NCI-H1930 (cell line): ENCODE measurements at places on chromosomes 7 and 10.

- no peak for DNase-seq
Measured at GRCh38 chr7:1564603-1565022, 5.2 kb downstream of the PSMG3 start.

DNA sequence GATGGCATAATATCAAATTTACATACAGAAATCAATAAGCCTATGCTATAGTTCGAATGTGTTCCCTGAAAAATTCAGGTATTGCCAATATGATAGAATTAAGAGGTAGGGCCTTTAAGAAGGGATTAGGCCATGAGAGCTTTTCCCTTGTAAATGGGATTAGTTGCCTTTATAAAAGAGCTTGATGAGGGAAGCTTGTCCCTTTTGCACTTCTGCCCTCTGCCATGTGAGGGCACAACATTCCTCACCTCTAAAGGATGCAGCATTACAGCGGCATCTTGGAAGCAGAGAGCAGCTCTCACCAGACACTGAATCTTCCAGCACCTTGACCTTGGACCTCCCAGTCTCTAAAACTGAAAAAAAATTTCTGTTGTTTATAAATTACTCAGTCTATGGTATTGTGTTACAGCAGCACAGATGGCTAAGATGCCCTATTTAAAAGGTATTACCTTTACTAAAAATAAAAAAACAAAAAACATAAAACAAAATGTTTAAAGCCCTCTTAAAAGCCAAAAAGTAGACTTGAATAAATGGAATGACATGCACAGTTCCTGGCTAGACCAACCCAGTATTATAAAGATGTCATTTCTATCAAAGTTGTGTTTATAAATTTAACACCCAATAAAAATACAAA lies 909.6 kb downstream of the REEP3 start:
- DNase-seq = peak; percentile 0

GRCh38 chr7:134865001-134865845 lies 85.8 kb downstream of the CALD1 start:
- DNase-seq = no peak

GRCh38 chr7:31074403-31075085 lies 22.4 kb downstream of the ADCYAP1R1 start:
- no peak for DNase-seq

- no peak for DNase-seq
Measured at GRCh38 chr10:110576220-110576619, 8.7 kb downstream of the SMC3 start.

DNA sequence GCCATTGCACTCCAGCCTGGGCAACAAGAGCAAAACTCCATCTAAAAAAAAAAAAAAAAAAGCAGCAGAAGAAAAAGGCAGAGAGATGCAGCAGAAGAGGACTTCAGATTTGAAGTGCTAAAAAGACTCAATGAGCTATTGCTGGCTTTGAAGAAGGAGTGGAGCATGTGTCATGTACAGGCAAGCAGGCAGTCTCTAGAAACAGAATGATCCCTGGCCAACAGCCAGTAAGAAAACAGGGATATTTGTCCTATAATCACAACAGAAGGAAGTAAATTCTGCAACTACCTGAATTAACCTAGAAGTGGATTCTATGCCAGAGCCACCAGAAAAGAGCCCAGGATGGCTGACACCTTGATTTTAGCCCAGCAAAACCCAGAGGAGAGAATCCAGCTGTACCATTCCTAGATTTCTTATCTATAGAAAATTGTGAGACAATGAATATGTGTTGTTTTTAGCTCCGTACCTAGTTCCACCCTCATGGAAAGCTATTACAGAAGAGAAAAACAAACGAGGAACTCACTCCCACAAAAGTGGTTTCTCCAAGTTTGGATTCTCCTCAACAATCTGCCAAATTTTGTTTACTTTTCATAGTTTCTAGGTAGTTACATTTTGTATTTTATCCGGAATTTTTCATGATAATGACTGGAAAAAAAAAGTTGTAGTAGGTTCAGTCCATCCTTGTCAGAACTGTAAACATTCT lies 198.2 kb upstream of the GNAI1 start:
- no peak for DNase-seq

- no peak for DNase-seq
Measured at GRCh38 chr7:21866731-21867130, 79.0 kb downstream of the CDCA7L start.

DNA sequence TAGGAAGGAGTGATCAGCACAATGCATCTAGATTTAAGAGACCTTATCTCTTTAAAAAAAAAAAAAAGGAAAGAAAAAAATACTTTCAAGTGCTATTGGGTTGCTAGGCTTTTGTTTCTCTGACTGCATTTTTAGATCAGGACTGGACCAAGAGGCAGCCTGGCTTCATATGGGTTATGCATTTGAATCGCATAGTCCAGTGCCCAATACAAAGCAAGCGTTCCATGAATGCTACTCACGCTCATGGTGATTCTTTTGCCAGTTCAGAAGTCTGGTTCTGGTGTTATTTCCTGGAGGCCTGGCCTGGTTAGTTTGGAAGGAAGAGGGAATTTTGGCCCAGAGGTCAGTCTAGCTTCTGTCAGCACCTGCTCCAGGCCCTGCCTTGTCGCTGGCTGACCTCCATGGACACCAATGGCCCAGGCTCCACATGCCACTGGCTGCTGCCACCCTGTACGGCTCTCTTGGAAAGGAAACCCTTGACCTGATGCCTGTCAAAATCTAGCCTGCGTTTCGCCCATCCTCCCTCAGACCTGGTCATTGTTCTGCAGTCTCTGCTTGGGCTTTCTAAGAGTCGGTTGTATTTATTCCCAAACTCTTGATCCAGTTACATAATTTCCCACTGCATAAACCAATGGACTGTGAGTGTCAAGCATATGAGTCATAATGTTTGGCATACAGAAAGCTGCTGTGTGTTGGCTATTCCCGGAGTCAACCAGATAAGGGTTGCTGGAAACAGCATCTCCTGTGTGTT lies 74.3 kb upstream of the MKX start:
- no peak for DNase-seq

- DNase-seq = no peak
Measured at GRCh38 chr7:35430547-35431153, 176.8 kb upstream of the TBX20 start.

DNA sequence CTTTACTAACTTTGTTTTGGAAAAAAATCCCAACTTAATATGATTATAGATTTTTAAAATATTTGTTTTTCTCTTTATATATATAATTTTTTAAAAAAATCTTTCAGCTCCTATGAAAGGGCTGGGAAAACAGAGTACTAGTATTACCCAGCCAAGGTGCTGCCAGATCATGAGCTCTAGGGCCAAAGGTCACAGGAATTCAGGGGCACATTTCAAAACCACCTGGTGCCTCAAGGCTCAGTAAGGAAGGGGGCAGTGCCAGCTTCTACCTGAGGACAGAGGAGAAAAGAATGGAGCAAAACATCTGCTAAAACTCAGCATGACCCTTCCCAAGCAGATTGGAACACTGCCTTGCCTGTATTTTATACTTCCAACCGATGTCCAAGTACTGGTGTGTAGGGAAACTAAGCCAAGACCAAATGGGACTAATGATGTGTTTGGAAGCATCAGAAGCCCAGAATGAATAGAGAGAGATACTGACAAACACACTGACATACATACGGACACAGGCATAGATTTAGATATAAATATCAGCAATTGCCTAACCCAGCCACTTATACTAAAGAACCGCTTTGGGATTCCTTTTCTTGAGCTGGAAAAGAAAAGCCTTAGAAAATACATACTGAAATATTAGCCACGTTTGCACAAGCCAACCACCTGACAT lies 667.3 kb downstream of the PARD3 start:
- DNase-seq = no peak

DNA sequence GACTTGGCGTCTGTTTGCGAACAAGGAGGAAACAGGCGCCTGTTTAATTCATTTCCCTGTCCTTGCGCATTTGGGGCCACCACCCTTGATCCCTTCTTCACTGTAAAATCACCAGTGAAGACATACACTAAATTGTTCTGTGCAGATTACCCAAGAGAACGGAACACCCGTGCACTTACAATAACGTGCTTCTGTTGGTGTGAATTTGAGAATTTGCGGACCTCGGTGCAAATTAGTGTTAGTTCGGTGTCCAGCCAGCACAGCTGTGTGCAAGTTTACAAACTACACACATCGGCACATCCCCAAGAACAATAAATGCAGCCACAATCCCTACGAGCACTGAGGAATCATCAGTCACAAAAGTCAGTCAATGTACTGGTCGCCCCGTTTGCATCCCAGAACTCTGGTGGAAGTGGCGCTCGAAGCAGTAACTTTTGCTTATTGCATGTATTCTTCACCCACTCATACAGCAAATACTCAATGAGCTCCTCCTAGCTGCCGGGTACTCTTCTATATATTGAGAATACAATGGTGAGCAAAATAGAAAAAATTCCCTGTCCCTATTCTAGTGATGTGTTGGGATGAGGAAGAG lies 786 bp upstream of the CNOT4 start:
- DNase-seq = no peak
